ENCODE measurements at places on chromosomes 16 and 17.
A peak's percentile ranks its signal among the peaks of the same experiment; 100 is the strongest.

- no peak for DNase-seq
Observed at GRCh38 chr17:50533185-50533584, 650 bp downstream of the EPN3 start.

GRCh38 chr17:61280338-61280737 lies 119.3 kb upstream of the TBX2 start:
- no peak for DNase-seq

- no peak for DNase-seq
Observed at GRCh38 chr16:87311387-87311786, 5.8 kb downstream of the C16orf95 start.

DNA sequence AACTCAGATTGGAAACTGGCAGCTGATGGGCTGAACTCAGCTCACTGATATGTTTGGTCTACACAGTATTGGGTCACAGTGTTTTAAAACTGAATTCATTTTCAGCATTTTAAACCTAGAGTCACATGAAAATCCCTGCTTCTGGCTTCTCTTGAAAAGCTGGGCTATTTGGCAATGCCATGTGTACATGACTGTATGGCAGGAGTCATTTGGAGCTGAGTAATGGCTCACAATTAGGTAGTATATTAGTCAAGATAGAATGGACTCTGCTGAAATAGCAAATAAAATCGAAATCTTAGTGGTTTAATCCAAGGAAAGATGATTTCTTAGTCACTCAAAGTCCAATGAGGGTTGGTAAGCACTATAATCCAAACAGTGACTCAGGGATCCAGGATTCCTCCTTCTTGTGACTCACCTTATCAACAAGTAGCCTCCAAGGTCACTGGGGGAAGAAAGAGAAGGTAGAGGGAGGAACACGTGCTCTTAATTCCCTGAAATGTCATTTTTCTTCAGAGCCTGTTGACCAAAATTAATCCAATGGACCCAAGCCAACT lies 13.9 kb upstream of the PMP22 start:
- DNase-seq, result peak; percentile 94

GRCh38 chr17:63405741-63406261 lies 40.3 kb downstream of the CYB561 start:
- peak; percentile 76 for DNase-seq

DNA sequence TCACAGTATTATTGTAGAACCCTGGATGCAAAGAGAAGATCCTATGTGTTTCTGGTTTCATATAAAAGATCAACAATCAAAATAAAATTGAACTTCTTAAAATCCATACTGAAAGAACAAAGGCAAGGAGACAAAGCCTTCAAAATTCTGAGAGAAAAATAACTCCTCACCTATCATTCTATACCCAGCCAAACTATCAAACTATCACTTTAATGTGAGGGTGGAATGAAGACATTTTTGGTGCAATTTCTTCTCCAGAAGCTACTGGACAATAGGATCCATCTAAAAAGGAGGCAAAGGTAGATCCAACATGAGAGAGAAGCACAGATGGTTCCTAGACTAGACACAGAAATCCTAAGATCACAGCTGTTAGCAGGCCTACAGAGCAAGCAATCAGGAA lies 71.1 kb downstream of the CPPED1 start:
- DNase-seq, result no peak

- DNase-seq, result peak; percentile 90
Observed at GRCh38 chr17:19958023-19958422, 19.6 kb downstream of the AKAP10 start.

DNA sequence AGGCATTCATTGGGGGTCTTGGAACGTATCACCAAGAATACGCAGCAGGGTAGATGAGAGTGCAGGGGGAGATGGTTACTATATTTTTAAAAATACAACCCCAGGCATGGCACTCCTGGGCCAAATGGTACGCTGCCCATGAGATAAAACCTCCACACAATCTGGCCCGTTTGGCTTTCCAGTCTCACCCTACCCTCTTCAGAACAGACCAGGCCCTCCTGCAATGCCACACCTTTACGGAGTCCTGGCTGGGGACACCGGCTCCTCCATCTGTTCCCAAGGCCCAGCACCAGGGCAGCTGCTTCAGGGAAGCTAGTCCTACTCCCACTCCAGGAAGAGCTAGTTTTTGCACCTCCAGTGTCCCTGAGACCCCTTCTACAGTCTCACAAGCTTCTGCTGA lies 24.4 kb downstream of the SNN start:
- DNase-seq, result no peak

- DNase-seq, result no peak
Observed at GRCh38 chr16:52827456-52827855, 225.2 kb downstream of the CHD9NB start.

- peak; percentile 70 for DNase-seq
Observed at GRCh38 chr16:12228602-12229499, 252.3 kb downstream of the SNX29 start.

Data from kidney tubule cell (primary cell).